ENCODE measurements at places on chromosomes 13 and 19.

DNA sequence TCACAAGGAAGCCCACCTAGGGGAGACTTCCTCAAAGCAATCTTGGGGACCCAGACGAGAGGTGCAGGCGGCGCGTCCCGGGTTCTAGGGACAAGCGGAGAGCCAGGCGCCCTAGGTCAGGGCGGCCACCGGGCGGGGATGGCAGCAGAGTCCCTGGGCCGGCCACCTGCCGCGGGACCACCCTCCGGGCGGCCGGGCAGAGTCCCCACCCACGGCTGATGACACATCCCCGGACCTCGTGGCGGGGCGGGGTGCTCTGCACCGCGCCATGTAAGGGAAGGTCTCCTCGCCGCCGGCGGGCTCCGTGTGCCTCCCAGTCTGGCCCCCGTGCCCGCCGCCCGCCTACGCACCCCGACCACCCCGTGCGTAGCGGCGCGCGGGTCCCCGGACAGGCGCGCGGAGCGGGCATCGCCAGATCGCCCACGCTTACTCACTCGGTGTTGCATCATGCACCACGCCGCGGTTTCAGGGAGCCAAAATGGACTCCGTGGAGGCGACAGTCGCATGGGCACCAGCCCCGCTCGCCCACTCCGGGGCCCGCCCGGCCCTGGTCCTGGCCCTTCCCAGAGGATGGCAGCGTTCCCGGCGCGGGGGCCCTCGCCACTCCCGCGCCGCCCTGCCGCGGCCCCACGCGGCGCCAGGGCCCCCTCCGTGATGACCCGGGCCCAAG is 643 bp downstream of the SLC7A1 start:
- peak; percentile 46 for DNase-seq

DNA sequence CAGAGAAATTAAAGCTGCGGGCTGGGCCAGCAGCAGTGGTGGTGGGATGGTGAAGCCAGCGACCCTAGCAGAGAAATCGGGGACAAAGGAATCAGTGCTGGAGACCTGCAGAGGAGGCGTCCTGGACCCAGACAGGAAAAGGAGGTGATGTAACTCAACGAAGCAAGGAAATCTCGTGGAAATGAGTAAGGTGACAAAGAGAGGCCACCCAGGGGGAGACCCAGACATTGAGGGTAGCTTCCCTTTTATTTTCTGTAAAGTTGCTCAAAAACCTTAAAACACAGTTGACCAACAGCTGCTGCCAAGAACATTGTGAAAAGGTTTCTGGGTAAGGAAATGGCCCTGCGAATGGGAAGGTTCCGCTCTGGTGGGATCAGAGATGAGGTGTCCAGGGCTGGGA is 13.3 kb upstream of the RETN start:
- no peak for DNase-seq

- DNase-seq: no peak
Measured at GRCh38 chr13:51833980-51834379, 11.0 kb downstream of the TMEM272 start.

DNA sequence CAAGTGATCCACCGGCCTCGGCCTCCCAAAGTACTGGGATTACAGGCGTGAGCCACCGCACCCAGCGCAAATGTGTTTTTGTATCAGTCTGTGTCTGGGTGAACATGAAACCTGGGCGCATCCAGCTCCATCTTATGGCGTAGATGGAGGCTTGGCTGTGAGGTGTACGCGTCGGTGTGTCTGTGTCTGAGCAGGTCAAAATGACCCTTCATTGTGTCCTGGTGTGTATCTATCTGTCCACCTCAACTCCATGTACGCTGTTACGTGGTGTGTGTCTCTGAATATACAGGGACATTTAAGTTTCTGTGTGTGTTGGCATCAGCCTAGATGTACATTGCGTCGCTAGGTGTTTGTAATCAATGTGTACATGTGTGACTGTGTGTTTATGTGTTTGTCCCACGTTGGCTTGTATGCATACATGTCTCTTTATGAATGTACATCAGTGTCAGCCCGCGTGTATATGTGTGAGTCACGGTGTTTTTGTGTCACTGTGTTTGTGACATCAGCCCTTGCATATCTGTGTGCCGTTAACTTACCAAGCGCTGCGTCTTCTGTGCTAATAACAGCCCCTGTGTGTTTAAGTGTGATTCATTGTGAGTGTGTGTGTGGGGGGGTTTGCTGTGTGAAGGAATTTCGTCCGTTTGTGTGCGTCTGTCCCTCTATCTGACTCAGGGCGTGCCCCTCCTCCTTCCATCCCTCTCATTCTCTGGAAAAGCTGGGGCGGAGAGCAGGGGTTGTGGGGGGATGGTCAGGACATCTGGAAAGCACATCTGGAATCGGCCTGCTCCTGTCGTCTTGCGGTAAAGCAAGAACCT is 6.4 kb downstream of the AXL start:
- DNase-seq: no peak
